ENCODE measurements at places on chromosomes 3 and 15.

DNA sequence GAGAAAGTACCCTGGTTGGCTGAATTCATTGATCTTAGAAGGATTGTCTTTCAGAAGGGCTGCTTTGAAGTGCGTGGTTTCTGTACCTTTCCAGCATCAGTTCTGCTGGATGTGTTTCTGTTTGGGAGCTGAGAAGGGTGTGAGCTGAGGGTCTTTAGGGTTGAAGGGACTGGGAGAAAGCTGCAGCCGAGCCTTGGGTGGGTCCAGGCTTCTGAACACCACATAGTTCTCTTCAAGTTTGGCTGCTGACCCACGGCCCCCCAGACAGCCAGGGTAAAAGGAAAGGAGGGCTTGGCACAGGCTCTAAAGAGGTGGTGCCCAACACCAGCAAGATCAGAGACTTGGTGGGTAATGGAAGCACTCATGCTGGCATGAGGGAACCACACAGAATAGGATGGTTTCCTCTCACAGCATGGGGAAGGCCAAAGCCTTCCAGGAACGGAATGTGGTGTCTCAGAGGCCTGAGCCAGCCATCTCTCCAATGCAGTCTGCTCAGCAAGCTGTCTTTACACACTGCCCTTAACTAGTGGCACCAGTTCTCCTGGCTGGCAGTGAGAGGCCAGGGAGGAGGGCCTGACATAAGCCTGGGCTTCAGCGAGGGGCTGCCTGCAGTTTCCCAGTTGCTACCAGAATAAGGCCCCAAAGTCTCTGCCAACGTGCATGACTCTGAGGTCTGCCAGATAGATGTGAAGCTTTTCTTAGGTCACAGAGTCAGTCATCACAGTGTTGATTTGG is 239.0 kb upstream of the TRIM42 start:
- DNase-seq: no peak

DNA sequence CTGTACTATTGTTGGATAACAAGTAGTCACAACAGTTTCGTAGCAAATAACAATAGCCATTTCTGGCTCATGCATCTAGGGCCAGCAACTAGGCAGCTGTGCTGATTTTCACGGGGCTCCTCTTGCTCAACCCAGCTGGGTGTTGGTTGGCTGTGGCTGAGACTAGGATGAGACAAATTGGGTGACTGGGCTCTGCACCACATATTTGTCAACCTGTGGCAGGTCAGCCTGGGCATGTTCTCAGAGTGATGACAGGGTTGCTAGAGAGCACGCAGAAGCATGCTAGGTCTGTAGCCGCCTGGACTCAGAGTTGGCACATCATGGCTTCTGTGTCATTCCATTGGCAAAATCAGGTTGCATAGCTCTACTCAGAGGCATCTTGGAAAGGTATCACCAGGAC is 175.9 kb downstream of the OTOL1 start:
- DNase-seq: no peak

- no peak for DNase-seq
Measured at GRCh38 chr3:124586126-124587052, 143.9 kb upstream of the UMPS start.

- DNase-seq: peak; percentile 10
Measured at GRCh38 chr15:78726870-78727551, 84.3 kb downstream of the ADAMTS7 start.

GRCh38 chr15:58742022-58742813 is 7.3 kb downstream of the ADAM10 start:
- DNase-seq: peak; percentile 60

DNA sequence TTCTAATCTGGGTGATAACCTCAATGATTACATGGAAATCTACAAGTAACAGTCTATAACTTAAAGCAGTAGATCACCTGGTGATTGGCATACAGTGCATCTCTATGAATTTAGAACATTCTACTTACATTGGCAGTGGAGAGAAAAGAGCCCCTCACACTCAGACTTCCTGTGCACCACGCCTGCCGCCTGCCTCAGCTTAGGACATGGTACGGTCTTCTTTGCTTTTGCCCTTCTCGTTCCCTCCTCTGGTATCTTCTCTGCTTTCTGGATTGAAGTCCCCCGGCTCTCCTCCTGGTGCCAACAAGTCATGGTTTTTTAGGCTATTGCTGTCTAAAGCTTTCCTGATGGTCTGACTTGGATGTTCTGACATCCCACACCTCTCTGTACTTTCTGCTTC is 7.9 kb upstream of the KCNMB3 start:
- no peak for DNase-seq

GRCh38 chr15:73442421-73442820 is 543 bp upstream of the REC114 start:
- no peak for DNase-seq

GRCh38 chr3:179016979-179017670 is 54.5 kb downstream of the ZMAT3 start:
- DNase-seq: no peak

DNA sequence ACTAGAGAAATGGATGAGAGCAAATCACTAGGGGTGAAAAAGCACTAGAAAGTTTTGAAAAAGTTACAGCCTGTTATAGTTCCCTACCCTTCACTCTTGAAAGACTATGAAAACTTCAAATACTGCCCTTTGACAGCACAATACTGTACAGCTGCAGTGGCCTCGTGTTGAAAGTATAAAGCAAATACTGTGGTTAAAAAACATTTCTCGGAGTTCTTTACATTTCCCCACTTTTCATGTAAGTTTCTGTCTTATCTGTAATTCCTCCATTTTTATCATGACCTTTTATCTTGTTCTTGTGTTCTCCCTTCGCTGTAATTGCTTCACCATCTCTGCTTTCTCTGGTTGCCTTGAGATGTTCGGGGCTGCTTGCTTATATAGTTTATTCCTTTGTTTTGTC is 423.8 kb upstream of the CFAP20DC start:
- DNase-seq: no peak

GRCh38 chr15:72902245-72902918 is 118.8 kb upstream of the ADPGK start:
- DNase-seq: no peak

DNA sequence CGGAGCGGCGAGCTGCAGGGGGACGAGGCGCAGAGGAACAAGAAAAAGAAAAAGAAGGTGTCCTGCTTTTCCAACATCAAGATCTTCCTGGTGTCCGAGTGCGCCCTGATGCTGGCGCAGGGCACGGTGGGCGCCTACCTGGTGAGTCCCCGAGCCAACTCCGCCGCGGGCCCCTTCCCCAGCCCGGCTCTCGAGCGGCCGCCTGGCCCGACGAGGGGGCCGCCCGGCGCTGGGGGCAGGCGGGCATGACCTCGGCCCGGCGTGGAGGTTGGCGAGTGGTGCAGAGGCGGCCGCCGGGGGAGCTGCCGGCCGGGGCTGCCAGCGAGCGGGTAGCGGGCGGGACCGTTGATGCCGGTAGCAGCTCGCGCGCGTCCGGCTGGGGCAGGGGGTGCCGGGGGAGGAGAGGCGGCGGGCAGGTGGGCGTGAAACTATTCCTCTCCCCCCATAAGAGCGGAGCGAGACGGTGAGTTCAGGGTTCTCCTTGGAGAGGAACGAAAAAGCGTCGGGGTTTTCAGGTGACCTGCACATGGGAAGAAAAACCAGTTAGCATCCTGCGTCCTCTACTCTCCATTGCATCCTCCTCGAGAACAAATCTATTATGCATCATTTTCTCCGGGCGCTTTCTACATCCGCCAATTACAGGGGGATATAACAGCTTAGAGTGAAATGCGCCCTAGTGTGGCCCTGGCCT is 585 bp downstream of the SLCO3A1 start:
- peak; percentile 6 for DNase-seq

GRCh38 chr15:47987908-47988532 is 132.8 kb upstream of the SLC24A5 start:
- peak; percentile 69 for DNase-seq

GRCh38 chr3:115666920-115667737 is 43.8 kb downstream of the GAP43 start:
- no peak for DNase-seq

- peak; percentile 89 for DNase-seq
Measured at GRCh38 chr15:48177766-48178647, at the start of gene MYEF2. TSS of gene MYEF2 (minus strand) at chr15:48178295. CDS start at chr15:48178237, 58 bp downstream.

DNA sequence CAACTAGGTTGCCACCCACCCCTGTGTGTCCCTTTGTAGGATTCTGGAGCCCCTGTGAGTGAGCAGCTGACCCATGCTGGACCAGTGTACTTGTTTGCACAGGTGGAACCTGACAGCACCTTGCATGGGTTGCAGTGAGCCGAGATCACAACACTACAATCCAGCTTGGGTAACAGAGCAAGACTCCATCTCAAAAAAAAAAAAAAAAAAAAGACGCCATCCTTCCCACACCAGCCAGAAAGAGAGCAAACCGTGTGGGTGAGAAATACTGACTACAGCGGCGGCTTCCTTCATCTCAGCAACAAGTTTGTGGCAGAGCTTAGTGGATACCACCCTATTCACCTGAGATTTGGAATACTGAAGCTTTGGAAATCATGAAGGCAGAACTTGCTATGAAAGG is 746 bp upstream of the CD80 start:
- no peak for DNase-seq

DNA sequence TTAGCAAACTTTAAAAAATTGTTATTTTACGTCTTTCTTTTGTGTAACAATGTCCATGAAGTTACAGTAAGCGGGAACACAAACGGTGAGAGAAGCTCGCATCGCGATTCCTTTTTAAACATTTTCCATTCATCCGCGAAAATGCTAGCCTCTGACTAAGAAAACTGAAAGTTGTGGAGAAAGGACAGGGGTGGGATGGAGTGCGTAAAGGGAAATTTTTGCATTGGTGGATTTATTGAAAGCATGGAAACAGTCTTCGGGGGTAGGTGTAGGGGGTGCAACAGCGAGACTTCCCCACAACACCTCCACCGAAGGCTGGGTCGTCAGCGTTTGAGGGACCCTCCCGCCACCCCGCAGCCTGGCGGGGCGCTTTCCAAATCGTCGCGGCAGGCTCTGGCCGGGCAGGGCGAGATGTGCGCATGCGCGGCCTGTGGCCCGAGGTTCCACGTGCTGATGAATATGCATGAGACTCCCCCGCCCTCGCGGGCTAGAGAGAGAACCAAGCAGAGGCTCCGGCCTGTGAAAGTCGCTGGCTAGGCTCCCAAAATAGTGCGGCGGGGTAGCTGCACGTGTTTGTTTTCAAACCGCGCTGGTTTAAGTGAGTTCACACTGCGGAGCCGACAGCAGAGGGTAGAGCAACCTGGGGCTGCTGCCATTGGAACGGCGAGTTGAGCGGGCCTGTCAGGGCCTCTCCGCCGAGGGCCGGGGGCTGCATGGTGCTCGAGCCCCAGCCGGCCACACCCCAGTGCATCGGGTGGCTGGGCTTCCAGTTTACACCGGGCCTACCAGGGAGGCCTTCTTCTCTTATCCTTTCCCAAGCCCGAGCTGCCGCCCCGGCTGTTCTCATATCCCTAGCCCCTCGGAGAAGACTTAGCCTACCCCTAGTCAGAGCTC is 9.9 kb downstream of the ZIC1 start:
- DNase-seq: peak; percentile 24

DNA sequence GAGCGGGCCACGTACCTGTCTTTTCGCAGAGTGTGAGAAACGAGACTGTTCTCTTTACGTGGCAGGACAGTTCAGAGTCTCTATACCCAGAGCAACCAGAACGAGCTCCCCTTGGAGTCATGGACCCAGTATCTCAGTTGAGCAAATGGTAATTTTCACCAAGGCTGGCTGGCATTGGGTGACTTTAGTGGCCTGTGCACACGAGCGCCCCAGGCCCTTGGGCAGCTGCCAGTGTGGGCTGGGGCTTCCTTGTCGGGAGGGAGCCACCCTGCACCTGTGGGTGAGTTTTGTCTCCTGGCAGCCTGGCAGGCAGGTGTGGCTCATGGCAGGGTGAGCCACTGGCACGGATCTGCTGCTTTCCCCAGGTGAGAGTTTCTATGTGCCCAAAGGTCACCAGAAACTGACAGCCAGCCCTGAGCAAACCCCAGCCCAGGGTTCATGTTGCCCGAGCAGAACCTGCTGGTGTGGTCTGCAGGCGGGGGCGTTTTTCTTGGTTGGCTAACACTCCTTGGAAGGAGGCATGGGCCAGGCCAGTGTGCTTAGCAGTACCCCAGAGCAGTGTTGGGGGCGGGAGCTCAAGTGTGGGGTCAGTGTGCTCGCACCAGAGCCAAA is 135.0 kb downstream of the TJP1 start:
- no peak for DNase-seq

DNA sequence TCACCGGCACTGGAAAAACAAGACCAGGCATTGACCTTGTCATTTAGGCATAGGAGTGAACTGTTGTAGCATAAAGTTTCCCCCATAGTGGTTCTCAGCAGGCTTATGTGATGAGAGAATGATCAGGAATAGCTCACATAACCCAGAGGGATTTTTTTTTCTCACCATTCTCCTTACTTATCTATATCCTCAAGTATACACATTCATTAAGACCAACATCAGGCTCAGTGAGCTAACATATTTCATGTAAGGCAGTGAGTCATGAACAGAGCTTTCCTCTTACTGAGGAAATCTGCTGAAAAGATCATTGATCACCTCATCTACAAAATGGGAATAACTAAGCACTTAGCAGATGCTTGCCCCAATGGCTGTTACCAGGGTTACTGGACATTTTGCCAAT is 396.6 kb upstream of the TMCO5A start:
- no peak for DNase-seq

- DNase-seq: no peak
Measured at GRCh38 chr3:171901615-171902312, 58.6 kb downstream of the TMEM212 start.

GRCh38 chr3:42498034-42498433 is 4.4 kb upstream of the VIPR1 start:
- DNase-seq: no peak

DNA sequence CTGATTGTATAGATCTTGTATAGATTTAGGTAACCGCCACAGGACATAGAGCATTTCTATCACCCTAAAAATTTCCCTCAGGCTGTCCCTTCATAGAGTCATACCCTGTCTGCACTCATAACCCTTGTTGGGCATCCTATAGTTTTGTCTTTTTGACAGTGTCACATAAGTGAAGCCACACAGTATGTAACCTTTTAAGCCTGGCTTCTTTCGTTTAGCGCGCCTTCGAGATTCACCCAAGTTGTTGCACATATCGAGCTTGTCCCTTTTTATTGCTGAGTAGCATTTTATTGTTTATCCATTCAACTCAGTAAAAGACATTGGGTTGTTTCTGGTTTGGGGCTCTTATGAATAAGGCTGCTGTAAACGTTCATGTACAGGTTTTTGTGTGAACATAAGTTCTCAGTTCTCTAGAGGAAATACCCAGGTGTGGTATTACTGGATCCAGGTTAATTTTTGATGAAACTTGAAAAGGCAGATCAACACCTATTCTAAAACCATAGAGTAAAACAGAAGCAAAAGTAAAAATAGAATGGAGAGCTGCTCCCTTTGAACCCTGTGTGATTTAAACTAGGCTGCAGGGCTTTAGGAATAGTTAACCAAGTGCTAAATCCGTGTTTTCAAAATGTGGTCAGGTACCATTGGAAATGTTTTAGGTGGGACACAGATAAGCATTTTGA is 49.5 kb downstream of the CD86 start:
- DNase-seq: no peak

DNA sequence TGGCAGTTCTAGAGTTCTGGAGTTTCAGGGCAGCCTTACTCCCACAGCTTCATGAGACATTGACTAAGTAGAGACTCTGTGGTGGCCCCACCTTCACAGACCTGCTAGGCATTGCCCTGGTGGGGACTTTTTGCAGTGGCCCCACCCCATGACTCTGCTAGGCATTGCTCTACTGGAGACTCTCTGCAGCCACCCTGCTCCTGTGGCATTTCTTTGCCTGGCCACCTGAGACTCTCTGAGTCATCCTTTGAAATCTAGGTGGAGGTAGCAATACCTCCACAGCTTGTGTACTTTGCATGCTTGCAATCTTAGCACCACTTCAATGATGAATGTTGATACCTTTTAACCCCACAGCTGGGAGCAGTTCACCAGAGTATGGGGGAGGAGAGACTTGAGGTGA is 40.6 kb upstream of the DHX36 start:
- DNase-seq: no peak

GRCh38 chr3:48157950-48158376 is 30.3 kb downstream of the CDC25A start:
- peak; percentile 80 for DNase-seq

- no peak for DNase-seq
Measured at GRCh38 chr15:90145259-90145658, 43.0 kb upstream of the IDH2 start.

Measured in lung microvascular endothelial cell (primary cell).